Activated naive CD4-positive, alpha-beta T cell treated with anti-CD3 and anti-CD28 coated beads, Interleukin-2, amount 50 U/mL, for 72 hours (primary cell): ENCODE measurements at places on chromosomes 5 and 9.

DNA sequence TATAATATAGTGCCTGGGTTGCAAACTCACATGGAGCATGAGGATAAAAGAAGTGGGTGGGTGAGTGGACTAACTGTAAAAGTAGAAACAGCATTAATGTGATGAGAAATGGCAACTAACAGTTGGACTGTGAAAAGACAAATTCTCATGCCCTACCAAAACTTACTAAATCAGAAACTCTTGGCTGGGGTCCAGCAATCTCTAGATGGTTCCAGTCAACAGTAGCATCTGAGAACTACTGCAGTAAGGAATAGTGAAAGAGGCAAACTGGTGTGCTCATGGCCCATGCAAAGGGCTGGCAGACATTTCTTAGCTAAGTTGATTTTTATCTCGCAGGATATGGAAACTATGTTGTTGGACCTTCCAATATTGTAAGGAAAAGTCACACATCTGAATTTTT is 150.3 kb downstream of the PIK3R1 start:
- DNase-seq = no peak

- no peak for DNase-seq
These were observed 13.0 kb downstream of the PPP6C start for GRCh38 chr9:125176636-125177035.

DNA sequence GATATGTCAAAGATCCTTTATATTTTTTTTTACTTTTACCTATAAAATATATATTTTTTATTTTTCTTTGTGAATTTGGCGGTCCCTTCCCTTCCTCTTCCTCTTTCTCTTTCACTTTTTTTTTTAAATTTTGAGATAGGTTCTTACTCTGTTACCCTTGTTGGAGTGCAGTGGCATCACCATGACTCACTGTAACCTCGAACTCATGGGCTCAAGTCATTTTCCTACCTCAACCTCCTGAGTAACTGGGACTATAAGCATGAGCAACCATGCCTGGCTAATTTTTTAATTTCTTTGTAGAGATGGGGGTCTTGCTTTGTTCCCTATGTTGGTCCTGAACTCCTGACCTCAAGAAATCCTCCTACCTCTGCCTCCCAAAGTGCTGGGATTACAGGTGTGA is 258.0 kb upstream of the CLINT1 start:
- DNase-seq = no peak

DNA sequence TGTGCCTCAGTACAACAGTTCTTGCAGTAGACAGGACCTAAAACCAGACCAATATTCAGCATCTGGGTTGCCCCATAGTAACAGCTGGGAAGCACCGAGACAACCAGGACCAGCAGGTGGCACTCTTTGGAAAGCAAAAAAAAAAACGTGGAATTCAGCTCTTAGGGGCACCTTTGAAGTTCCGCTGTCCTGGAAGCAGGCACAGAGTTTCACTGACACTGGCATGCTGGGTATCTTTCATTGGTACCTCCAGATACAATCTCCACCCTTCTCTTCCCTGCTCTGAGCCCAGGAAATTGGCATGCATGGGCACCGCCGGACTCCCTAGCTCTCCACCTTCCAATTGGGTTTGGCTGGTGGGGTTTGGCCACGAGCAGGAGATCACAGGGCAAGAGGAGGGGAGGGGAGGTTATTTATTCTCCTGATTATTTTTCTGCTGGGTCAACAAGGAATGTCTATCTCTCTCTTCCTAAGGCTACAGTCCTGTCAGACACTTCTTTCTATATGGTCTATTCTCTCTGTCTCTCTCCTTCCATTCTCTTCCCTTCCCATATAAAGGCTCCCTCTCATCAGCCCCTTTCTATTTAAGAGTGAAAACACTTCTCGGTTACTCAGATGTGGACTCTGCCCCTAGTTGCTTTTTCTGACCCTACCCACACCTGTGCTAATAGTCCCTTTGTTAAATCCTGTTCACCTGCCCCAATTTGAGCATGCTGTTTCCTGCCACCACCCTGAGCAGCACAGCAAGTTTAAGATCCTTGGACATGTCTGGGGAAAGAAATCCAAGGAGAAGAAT is 1.9 kb upstream of the IDNK start:
- DNase-seq = no peak

DNA sequence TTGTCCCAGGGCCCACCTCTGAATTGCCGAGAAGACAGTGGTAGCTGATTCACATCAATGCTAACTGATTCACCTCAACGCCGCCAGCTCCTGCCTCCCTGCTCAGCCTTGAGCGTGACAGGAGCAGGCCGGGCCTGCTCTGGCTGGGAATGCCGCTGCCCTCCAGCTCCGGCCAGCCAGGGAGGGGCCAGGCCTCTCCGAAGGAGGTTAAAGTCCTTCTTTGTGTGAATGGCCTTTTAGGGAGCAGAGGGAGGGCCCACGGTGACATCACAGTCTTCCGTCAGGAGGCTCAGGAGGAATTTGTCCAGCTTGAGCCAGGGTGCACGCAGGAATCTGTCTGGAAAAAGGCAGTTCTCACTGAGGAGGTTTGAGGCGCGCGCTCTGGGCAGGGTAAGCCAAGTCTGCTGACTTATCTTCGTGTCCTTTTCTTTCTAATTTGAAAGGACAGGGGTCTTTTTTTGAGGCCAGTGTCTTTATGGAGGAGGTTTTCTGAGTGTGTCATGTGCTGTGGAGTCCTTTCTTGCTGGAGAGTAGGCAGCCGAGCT is 82.7 kb downstream of the C9orf152 start:
- DNase-seq = no peak

DNA sequence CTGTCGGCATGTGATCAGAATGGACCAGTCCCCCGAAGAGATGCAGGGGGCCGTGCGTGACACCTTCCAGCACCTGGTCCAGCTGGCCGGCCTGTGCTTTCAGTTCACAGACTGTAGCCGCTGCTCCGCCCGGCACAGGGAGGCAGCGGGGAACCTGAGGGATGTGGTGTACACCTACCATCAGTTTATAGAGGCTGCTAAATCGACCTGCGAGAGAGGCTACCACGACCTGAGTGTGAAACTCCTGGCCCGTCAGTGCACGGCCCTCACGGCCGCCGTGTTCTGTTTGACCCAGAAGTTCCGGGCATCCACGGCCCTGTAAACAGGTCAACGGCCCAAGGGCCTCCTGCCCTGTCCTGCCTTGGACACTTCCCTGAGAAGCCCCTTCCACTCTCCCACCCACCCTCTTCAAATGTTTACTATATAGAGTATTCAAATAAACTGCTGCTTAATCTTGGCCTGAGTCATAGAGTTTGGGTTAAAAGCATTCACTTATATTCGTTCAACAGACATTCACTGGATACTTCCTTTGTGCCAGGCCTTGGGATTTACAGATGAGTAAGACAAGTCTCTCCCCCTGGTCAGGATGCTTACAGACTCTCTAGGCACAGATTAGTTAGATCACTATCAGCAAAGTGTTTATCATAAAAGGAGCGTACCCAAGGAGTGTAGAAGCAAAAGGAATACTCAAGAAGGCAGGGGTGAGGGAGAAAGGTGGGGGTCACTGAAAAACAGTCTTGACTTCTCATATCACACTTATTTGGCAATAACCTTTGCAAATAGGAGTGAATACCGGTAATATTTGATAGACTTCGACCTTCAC is 6.9 kb upstream of the TRMT10B start:
- no peak for DNase-seq

DNA sequence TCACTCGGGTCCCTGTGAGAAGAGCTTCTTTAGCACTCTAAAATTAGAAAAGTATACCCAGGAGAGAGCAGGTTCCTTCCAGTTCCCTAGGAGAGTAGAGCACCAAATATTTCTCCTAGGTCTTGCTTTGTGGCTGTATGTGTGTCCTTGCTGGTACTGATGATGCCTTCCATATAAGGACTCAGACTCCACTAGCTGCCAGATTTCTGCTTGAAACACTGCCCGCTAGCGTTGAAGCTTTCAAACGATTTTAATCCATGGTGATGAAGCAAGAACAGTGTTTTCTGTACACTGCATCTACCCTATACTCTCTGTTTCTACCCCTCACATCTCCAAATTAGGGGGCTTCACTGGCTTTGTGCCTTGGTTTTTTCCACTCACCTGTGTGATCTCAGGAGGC is 2.4 kb upstream of the SMC2 start:
- no peak for DNase-seq

- DNase-seq = no peak
These were observed 21.1 kb upstream of the C5orf24 start for GRCh38 chr5:134824681-134825080.

- no peak for DNase-seq
These were observed 21.2 kb downstream of the IL9 start for GRCh38 chr5:135874461-135874860.

DNA sequence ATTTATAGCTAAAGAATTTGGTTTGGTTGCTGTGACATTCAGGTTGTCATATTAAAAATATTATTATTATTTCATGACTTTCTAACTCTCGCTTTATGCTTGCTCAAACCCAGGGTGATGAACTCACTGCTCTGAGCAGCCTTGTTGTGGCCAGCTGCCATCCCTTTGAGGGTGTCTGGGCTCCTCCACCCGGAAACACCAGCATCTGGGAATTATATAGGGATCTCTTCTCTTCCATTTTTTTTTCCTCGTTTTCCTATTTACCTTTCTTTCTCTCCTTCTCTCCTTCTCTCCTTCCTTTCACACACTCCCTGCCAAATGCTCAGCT is 355.8 kb upstream of the SMARCA2 start:
- no peak for DNase-seq

GRCh38 chr5:6700074-6700684 is 13.1 kb upstream of the TENT4A start:
- no peak for DNase-seq

- no peak for DNase-seq
These were observed 32.1 kb upstream of the SLC6A3 start for GRCh38 chr5:1477341-1477740.

DNA sequence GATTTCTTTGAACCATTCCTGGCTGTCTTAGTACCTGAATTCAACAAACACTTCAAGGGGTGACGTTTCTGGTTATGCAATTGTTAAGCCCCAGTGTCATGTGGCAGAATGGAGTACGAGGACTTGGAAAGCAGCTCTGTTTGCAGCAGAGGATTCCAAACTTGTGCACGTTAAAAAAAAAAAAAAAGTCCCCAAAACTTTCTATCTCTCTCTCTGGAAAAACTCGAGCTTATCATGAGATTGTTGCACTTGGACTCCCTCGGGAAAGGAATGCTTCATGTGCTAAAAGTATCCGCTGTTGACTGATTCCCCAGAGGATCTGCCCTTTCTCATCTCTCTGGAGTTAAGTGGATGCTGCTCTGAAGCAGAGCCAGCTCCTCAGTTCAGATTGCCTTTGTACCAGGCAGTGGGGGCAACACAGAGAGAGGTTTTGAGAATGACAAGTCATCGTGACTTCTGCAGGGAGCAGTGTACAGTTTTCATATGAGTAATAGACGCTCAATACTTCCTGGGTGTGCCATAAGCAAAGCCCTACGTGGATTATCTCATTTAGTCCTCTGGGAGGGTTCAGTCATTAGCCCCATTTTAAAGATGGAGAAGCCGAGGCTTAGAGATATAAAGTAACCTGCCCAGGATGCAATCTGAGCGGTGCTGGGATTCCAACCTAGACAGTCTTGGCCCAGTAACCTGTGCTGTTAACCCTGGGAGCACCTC is 28.1 kb downstream of the TMOD1 start:
- no peak for DNase-seq

DNA sequence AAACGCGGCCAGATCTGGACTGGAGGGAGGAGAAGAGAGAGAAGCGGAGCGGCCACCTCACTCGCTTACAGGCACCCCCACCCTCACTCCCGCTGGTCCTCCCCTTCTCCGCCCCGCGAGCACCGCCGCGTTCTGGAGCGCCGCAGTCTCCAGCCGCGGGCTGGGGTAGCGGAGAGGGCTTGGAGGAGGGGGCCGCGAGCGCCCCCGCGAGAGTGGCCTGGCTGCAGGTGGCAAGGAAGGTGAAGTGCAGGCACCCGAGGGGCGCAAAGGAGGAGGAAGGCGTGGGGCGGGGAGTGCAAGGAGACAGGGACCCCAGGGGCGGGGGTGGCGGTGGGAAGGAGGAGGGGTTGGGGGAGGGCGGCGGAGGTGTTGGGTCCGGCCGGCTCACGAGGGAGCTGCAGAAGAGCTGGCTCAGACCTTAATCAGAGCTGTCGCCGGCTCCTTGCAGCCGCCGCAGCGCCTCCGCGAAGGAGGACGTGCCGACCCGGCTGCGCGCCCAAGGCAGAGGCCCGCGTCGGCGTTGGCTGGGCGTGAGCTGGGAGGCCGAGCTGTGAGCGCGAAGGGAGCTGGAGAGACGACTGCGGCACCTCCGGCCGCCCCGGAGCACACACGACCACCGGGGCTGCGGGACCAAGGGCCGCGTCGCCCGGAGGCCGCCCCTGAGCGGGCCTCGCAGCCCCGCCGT is at the start of gene DMRT3:
Gene DMRT3, plus strand, starts transcription at position 398 of the 685 bp plus-strand sequence. CDS start 347 bp downstream, outside the sequence.
- DNase-seq = no peak

GRCh38 chr9:88388886-88389605 is 802 bp downstream of the SPIN1 start:
- peak; percentile 44 for DNase-seq

GRCh38 chr5:117486879-117487391 is 912.3 kb upstream of the SEMA6A start:
- DNase-seq = no peak

- DNase-seq = peak; percentile 58
These were observed 476.4 kb downstream of the KDM4C start for GRCh38 chr9:7234144-7234543.

DNA sequence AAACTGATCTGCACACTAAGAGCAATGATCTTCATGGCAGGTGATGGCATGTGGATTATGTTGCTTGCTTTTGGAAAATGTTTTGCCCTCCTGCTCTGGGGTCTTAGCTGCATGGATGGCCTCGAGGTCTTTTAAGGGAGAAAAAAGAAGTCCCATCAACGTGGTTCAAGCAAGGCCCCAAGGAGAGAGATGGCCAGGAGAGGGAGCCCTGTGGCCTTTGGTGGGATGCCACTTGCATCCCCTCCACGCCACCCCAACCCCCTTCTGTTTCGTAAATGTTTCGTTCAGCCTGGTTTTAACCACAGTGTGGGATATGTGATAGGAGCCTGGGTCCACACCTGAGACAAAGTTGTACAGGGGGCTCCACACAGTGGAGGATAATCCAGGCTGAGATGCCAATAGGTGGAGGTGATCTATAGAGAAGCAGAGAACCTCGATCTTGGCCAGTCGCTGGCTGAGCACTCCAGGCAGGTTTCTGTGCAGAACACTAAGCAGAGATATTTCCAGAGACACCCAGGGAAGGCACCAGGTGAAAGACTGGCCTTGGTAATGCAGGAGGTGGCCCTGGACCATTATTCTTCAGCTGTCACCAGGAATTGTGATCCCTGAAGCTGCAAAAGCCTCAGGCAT is 25.8 kb upstream of the FRRS1L start:
- DNase-seq = no peak

- no peak for DNase-seq
These were observed 15.1 kb downstream of the ADCY2 start for GRCh38 chr5:7410936-7411511.

- DNase-seq = no peak
These were observed 144.4 kb upstream of the DAPK1 start for GRCh38 chr9:87353301-87353700.

DNA sequence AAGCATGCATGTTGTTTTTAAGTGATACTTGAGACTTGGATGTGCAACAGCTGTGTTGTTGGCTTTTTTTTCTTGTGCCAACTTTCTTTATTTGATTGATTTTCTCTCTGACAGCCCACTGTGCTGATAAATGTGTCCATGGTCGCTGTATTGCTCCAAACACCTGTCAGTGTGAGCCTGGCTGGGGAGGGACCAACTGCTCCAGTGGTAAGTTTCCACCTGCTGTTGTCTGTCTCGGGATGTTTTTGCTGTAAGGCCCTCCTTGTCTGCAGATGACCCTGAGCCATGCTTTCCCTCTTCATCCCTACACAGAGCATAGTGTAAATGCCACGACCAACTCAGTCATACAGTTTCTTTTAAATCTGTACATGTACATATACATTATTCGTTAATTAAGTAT is 79.2 kb downstream of the MEGF10 start:
- no peak for DNase-seq

GRCh38 chr5:172107571-172107970 is 80.5 kb downstream of the STK10 start:
- DNase-seq = no peak
